ENCODE measurements at places on chromosomes 6 and 20.

DNA sequence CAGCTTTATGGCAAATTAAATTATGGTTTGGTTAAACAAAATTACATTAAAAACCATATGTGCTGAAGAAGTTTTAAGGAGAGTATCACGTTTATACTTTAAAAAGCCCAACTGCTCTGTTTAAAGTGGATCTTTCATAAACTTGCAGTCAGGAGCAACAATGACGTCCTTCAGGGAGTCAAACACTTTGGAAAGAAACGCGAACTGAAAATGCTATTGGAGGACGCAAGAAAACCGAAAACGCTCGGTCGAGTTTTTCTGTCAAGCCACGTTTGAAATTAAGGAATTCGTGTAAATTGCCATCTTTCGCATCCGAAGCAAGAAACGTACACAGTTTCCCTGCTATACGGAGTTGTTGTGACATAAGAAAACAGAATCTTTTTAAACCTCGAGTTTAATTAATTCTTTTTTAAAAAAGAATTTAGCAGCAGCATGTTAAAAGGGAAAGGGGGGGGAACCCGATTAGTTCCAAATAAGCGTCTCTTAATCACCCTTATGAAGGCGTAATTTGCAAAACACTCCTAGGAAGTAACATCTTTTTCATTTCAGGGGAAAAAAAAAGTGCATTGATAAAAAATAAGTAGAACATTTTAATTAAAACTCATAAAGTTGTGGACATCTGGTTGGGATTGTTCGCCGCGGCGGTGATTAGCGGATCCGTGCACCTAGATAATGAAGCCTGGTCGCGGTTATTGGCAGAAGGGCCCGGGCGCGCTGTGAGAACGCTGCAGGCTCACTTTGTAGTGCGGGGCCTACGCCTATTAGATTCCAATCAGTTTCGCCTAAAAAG lies 295.4 kb downstream of the TFAP2C start:
- DNase-seq: no peak

DNA sequence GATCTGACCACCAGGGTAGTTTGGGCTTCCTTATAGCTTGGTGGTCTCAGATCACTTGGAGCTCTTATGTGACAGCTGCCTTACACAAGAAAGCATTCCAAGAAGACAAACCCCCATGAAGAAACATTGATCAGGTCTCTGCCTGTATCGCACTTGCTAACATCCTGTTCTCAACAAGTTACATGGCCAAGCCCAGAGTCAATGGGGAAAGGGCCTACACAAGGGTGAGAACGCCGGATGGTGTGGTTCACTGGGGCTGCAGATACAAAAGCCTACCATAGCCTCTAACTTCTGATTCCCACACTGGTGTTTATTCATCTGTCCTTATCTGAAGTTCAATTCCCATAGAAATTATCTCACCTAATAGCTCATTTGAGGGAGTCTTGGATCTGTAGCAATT lies 235.5 kb downstream of the SYNDIG1 start:
- no peak for DNase-seq

- DNase-seq: no peak
These were observed 15.4 kb upstream of the USP45 start for GRCh38 chr6:99530627-99531026.

DNA sequence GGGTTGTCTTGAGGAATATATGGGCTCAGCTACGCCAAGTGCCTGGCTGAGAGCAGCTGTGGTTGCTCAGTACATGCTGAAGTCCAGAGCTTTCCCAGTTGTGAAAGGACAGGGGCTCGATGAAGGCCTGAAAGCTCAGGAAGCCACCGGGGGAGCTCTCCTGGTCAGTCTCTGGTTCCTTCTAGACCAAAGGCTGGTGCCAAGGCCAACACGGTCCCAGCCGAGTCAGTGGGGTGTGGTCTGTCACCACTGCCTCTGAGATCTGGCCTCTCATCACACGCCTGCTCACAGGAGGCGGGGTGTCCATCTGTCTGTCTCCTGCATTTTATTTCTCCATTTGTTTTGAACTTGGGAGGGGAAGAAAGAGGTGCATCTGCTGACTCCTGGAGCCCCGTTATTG lies 4.9 kb upstream of the FAM83C start:
- no peak for DNase-seq

- no peak for DNase-seq
These were observed 1.3 kb upstream of the CDKN1A start for GRCh38 chr6:36677059-36677749.

- DNase-seq: no peak
These were observed 33.7 kb upstream of the PAQR8 start for GRCh38 chr6:52328303-52328662.

GRCh38 chr6:132253211-132253610 lies 148.1 kb downstream of the MOXD1 start:
- DNase-seq: no peak

DNA sequence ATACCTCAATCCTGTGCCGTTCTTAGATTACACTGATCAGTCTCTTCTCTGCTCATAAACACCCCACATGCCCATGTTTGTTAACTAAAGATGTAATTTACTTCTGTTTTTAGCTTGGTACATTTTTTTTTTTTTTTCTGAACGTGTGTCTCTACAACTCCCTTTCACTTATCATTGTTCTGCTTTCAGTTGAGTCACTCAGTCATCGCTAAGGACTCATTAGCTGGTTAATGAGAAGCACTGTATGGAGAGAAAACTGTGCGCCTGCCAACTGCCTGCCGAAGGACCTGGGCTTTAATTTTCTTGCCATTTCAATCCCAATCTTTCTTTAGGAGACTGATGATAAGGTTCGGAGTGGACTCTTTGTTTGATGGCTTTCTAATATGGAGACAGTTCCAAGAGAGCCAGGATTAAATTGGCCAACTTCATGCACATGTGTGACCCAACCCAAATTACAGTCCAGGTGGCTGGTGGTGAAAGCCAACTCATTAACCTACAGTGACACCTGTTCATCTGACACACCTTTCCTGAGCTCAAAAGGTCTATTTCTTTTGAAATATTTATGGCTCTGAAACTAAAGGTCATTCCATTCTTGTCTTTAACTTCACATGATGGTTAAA lies 334.1 kb downstream of the BCKDHB start:
- DNase-seq: no peak
